ENCODE measurements at places on chromosomes 11 and 22. TPM values are rescaled to one million over a fixed set of nuclear protein-coding genes. Genes with fewer than 3 reads are reported as not detected.

The AQP11 gene
- total RNA-seq, result 0.10 TPM

The NDUFS8 gene
- 22.1 TPM for total RNA-seq

The CCDC81 gene
- total RNA-seq, result 0.21 TPM

The TAF10 gene
- total RNA-seq, result 33.2 TPM

The ROBO3 gene
- total RNA-seq, result 6.2 TPM

The SHISAL1 gene
- total RNA-seq, result not detected

The CDC45 gene
- total RNA-seq, result 0.42 TPM

The IL10RA gene
- total RNA-seq, result 314 TPM

The OR52E8 gene
- not detected for total RNA-seq

The MUC6 gene
- total RNA-seq, result under 0.01 TPM

The P2RX3 gene
- not detected for total RNA-seq

The DEUP1 gene
- not detected for total RNA-seq
